HT-29 (cell line): ENCODE measurements at places on chromosomes 12 and 14.

GRCh38 chr12:102299731-102300130 is 102.1 kb upstream of the PMCH start:
- no peak for DNase-seq

- no peak for DNase-seq
Measured at GRCh38 chr14:71190770-71191374, 283.6 kb downstream of the PCNX1 start.

GRCh38 chr14:28577711-28578131 is 188.9 kb upstream of the FOXG1 start:
- no peak for DNase-seq

- no peak for DNase-seq
Measured at GRCh38 chr12:25017336-25017735, 68.4 kb upstream of the BCAT1 start.

DNA sequence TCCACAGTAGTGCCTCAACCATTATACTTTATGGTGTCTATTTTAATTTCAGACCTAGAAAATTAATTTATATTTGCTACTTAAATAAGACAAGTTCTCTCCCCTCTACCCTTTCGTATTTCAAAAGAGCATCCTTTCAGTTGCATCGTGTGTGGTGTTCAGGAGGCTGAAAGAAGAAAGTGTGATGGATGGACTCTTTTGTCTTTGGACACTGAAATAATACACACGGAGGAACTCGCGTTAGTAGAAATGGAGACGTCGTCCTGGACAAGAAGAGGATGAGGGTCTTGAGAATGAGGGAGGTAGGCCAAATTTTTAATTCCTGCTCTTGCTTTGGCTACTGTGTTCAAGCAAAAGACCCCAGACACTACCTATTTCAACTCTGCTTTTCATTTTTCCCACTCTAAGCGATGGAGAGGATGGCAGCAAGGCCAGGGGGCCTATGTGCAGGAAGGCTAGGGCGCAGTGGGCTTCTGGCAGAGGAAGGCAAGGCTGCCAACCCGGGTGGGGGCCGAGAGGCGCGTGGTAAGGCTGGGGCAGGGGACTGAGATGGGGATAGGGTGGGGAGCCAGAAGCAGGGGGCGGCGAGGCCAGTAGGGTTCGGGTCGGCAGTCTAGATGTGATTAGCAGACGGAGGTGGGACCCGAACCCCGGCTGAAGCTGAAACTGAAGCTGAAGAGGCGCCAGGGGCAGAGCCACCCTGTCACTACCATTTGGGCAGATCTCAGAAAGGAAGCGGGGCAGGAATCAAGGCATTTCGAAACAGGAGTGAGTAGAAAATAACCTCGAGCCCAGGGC is 722 bp downstream of the TMED8 start:
- no peak for DNase-seq

GRCh38 chr14:106507354-106507753 is 981.0 kb downstream of the TMEM121 start:
- DNase-seq: no peak

- DNase-seq: no peak
Measured at GRCh38 chr12:82694970-82695369, 8.3 kb downstream of the TMTC2 start.

GRCh38 chr12:85856966-85857365 is 17.1 kb upstream of the NTS start:
- DNase-seq: no peak
